Left lung (tissue), 14 donors: ENCODE measurements at places on chromosomes 4 and X. TPM values are rescaled to one million over a fixed set of nuclear protein-coding genes. Genes with fewer than 3 reads are reported as not detected.

Gene CTSO
- total RNA-seq: 20.9 TPM

Gene APBB2
- total RNA-seq: 94.8 TPM

Gene FGF5
- not detected for total RNA-seq

Gene SSX3
- total RNA-seq: not detected

DNA sequence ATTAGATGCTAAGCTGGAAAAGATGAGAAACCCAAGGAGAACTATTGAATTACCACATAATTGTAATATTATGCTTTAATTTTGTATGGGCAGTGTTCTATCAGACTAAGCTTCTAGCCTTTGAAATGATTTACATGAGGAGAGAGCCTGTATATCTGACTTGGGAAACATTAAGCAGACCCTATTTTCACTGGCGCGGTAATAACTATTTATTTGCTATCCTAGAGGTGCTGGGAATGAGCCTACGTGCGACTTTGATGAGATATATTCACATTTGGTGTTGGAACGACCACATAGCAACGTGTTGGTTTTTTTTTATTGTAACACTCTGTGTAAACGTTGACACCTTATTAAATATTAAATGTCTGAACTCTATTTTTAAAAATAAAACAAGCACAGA, 80.5 kb downstream of the CLCN4 start:
- H3K27me3 ChIP-seq: no peaks in the 10 kb centered on the region
- no peaks in the 10 kb centered on the region for H3K4me1 ChIP-seq
- no peak for DNase-seq
- H3K4me3 ChIP-seq: no peak overlapping the region
- H3K36me3 ChIP-seq: no peaks in the 10 kb centered on the region
- H3K27ac ChIP-seq: no peak overlapping the region

DNA sequence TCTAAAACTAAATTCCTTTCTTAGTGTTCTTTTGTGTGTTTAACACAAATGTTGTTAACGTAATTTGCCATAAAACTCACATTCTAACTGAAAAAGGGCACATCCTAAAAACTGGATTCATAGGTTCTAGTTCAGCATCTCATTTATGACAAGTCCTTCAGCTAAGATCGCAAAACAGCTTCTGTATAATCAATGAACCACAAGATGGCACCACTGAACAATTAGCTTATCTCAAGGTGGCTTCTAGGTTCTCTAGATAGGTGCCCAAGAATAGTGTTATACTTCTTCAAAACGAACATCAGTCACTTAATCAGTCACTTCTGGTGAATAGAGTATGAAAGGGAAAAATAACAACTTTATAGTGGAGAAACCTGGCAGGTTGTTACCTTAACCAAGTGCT, 54.3 kb downstream of the NRK start:
- DNase-seq: no peak
- H3K4me3 ChIP-seq: no peak overlapping the region
- H3K36me3 ChIP-seq: no peaks in the 10 kb centered on the region
- H3K4me1 ChIP-seq: no peaks in the 10 kb centered on the region

GRCh38 chrX:30880058-30880457, 9.0 kb downstream of the TAB3 start:
- no peaks in the 10 kb centered on the region for H3K27me3 ChIP-seq
- no peaks in the 10 kb centered on the region for H3K4me1 ChIP-seq
- no peak overlapping the region for H3K27ac ChIP-seq

- no peaks in the 10 kb centered on the region for H3K27me3 ChIP-seq
- no peak overlapping the region for H3K27ac ChIP-seq
- H3K36me3 ChIP-seq: no peaks in the 10 kb centered on the region
- H3K4me3 ChIP-seq: no peak overlapping the region
- H3K4me1 ChIP-seq: no peaks in the 10 kb centered on the region
- no peak for DNase-seq
These were observed 7.4 kb upstream of the CT55 start for GRCh38 chrX:135178636-135179035.

GRCh38 chr4:157550028-157550427, 329.5 kb downstream of the GRIA2 start:
- H3K4me3 ChIP-seq: no peak overlapping the region
- no peak overlapping the region for H3K27ac ChIP-seq
- no peaks in the 10 kb centered on the region for H3K36me3 ChIP-seq
- no peaks in the 10 kb centered on the region for H3K27me3 ChIP-seq

DNA sequence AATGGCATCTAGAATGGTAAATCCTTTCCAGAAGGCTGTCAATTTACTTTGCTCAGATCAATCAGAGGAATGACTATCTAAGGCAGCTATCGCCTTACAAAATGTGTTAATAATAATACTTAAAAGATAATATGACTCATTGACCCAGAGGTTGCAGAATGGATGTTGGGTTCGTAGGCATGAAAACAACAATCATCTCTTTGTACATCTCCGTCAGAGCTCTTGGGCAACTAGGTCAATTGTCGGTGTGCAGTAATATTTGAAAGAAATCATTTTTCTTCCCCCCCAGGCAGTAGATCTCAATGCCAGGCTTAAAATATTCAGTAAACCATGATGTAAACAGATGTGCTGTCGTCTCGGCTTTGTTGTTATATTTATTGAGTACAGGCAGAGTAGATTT, 165.1 kb downstream of the CAMK2D start:
- no peak overlapping the region for H3K4me3 ChIP-seq
- H3K4me1 ChIP-seq: peaks cover 3% of the 10 kb centered on the region
- no peaks in the 10 kb centered on the region for H3K27me3 ChIP-seq
- DNase-seq: no peak
- H3K36me3 ChIP-seq: peaks cover 3% of the 10 kb centered on the region
- H3K27ac ChIP-seq: no peak overlapping the region

DNA sequence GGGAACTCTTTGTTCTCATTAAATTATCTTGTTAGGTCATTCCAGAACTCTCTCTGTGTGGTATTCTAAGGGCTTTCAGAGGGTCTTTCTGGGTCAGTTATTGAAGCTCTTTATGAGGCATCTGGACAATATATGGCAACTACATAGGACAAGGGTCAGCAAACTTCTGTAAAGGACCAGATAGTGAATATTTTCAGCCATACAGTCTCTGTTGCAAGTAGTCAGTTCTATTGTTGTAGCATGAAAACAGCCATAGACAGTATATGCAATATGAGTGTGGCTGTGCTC, 35.1 kb downstream of the HADH start:
- H3K4me1 ChIP-seq: no peaks in the 10 kb centered on the region
- H3K27ac ChIP-seq: no peak overlapping the region
- H3K36me3 ChIP-seq: no peaks in the 10 kb centered on the region

- no peaks in the 10 kb centered on the region for H3K36me3 ChIP-seq
- H3K4me1 ChIP-seq: no peaks in the 10 kb centered on the region
- no peaks in the 10 kb centered on the region for H3K27me3 ChIP-seq
These were observed 472.7 kb downstream of the ARAP2 start for GRCh38 chr4:35771571-35771970.
